Activated T-helper 1 cell treated with anti-CD3 and anti-CD28 coated beads, Interleukin-12 subunit alpha, Interleukin-12 subunit beta, Interleukin-2, Interleukin-4 antibody, amounts not matched to agents 30 ng/mL and 10 ng/mL and 1 ng/mL, durations not matched to agents 14 hours and 24 hours and 36 hours (primary cell): ENCODE measurements at places on chromosomes 1 and 21.
A peak's percentile ranks its signal among the peaks of the same experiment; 100 is the strongest.

DNA sequence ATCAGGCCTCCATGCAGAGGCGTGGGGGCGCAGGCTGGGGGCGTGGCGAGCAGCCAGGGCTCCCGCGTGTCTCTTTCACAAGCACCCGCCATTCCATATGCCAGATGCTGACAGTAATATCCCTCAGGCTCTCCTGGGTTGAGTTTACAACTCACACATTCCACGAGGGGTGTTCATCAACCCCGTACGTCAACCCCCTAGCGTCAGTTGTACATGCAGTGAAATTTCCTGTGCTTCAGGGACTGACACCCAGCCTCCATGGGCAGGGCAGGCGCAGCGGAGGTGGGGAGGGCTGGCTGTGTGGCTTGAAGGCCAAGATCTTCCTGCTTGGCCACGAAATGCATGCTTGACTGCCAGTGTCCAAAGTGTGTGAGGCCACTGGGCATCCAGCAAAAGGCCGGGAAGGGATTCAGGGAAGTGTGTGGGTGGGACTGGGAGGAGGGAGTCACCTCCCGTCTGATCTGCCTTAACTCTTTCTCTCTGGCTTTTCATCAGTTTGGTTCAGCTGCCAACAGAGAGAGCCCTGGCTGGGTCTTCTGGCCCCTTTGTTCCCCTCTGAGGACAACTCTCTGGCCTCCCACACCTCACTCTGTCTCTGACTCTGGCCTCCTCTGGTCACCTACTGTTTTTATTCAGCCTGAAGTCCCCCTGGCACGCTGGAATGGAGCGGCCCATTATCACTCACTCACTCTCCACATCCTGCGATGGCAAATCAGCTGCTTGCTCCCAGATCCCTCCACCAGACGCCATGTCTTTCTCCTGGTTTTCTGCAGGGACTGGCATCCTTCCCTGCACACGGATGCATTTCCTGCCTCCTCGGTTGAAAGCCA, 33.8 kb downstream of the CLIC6 start:
- no peak for DNase-seq

GRCh38 chr1:81689531-81689941, 111.2 kb upstream of the ADGRL2 start:
- no peak for DNase-seq

DNA sequence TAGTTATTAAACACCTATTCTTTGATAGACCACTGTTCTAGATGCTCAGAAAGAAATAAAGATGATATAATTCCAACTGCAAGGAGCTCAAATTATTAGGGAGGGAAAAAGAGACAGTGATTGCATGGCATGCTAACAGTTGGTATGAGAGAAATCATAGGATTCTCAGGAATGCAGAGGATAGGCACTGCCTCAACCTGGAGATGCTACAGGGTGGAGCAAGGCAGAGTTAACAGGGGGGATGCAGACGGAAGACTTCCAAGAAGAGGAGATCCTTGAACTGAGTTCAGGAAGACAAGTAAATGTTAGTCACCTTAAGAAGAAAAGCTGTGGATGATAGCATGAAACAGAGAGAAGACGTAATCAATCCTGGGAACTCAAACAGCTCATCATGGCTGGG, 123.7 kb downstream of the DAB1 start:
- DNase-seq: no peak

GRCh38 chr1:241542199-241542907, 10.2 kb downstream of the KMO start:
- DNase-seq: no peak

- no peak for DNase-seq
Measured at GRCh38 chr1:175232335-175232734, 39.8 kb upstream of the KIAA0040 start.

DNA sequence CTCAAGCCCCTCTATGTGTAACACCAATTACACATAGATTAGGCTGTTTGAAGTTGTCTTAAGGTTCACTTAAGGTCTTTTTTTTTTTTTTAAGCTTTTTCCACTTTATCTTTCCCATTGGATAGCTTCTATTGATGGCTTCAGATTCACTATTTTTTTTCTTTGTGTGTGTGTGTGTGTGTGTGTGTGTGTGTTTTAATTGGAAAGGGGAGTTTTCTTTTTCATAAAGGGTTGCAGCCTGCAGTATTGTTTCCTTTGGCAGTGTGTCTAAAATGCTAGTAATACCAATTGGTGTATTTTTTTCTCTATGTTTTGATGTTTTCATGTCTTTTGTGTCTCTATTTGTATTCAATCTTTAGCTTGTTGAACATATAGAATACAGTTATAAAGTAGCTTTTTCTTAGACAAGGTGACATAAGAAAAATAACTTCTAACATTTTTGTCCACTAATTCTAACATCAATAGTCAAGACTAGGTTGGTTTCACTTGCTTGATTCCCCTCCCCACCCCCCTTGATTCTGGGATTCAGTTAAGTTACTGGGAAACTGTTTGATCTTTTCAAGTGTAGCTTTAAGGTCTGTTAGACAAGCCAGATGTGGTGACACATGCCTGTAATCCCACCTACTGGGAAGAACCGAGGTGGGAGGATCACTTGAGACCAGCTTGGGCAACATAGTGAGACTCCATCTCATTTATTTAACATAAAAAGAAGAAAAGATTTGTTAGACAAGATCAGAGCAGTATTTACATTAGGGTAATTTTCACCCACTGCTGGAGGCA, 21.4 kb downstream of the PRRC2C start:
- DNase-seq: no peak

- no peak for DNase-seq
Measured at GRCh38 chr1:206049919-206050600, 2.9 kb upstream of the RHEX start.

GRCh38 chr1:61435226-61435625, 289.7 kb downstream of the TM2D1 start:
- no peak for DNase-seq

DNA sequence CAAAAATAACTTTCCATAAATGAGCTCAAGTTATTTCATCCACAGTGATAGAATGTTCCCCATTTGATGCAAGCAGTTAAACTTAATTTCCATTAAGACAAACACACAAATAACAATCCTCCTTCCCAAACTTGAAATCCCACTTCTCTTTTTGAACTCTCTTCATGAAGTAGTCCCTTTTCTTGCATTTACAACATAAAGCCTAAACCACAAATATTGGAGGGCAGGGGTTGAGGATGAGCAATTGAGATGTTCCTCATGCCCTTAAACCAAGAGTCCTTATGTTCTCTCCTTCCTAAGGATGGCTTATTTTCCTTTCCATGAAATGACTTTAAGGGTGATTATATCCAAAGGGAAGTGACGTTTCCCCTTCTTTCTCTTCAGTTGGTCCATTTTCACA, 228.8 kb downstream of the DISC1 start:
- DNase-seq: no peak

- DNase-seq: no peak
Measured at GRCh38 chr1:25727088-25727487, 72.9 kb upstream of the SELENON start.

- DNase-seq: no peak
Measured at GRCh38 chr1:61078618-61079295, 3.6 kb upstream of the NFIA start.

GRCh38 chr1:43279161-43279560, 6.2 kb downstream of the C1orf210 start:
- DNase-seq: no peak

DNA sequence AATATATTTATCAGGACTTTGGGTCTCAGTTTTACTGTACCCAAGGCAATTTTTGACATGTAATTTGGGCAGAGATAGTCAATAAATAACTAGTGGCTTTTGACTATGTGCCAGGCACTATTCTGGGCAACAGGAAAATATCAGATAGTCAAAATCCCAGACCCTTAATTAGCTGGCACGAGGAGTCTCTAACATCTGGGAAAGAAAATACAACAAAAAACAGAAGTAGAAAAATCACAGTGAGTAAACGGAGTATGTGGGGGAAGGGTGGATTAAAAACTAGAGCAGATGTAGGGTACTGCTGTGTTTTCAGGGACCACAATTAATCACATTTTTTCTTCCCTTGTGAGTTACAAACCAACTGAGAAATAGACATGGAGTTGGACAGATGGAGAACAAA, 217.8 kb downstream of the NCAM2 start:
- DNase-seq: no peak

- no peak for DNase-seq
Measured at GRCh38 chr1:8065369-8065768, 39.3 kb upstream of the ERRFI1 start.

DNA sequence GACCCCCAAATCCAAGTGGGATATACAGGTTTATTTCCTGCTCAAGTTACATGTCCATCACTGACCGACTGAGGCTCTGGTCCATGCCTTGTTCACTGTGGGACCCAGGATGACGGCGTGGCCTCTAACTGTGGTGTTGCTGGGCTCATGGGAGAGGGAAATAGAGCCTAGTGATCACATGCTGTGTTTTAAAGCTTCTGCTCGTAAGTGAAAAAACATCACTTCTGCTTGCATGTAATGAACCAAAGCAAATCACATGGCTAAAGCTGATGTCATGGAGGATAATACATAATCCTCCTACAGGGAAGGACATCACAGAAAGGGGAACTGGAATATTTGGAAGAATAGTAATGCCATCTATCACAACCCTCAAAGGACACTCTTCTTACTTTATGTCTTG, 107.6 kb downstream of the FASLG start:
- no peak for DNase-seq

DNA sequence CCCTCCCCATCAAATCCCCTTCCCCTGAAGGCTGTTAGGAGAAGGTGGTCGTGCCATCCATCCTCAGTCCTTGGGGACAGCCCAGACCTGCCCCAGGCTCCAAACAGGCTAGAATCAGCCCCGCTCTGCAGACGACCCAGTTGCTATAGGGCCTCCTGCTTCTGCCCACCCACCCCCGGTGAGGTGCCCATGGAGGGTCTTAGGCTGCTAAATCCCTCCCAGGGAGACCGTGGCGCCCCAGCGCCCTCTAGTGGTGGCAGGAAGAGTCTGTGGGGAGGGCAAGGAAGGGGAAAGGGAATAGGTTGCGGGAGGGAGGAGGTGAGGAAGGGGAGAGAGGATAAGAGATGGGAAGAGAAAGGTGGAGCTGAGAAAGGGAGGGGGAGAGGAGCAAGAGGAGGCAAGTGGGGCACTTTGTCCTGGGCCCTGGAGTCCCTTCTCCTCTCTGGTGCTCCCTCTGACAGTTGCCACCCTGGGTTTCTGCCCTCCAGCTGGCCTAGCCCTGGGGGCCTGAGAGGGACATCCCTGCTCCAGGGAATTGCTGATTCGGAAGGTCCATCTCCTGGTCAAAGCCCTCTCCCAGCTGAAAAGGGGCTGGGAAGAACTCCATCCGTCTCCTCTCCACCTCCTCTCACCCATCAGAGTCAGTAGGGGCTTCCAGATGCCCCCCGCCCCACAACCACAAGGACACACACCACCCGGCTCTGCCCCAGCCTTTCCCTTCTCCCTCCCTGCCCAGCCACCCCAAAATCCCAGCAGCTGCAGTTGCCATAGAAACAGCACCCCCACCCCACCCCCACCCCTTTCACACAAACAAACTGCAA, 55.4 kb downstream of the CAMK2N1 start:
- peak; percentile 8 for DNase-seq

DNA sequence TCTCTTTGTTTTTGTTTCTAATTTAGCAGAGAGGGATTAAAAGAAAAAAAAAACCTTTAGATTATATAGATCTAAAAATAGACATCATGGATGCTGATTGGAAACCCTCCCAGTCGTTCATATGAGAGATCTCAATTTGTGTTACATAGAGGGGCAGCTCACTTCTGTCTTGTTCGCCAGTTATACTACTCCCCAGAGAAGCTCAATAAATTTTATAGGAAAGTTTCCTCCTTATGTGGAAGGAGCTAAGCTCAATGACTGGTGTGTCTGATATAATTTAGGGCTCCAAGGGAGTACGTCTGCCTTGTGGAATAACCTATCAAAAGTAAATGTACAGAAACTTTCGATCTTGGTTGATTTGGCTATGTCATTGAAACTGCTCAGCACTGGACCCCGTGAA, 117.6 kb downstream of the PEX14 start:
- DNase-seq: no peak

DNA sequence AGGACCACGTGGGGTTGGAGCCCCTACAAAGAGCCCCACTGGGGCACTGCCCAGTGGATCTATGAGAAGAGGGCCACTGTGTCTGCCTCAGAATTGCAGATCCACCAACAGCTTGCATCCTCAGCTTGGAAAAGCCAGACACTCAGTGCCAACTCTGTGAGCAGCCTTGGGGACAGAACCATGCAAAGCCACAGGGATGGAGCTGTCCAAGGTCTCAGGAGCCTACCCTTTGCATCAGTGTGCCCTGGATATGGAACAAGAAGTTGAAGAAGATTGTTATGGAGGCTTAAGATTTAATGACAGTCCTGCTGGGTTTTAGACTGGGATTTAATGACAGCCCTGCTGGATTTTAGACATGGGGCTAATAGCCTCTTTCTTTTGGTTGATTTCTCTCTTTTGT, 1670.9 kb downstream of the PLA2G4A start:
- no peak for DNase-seq

DNA sequence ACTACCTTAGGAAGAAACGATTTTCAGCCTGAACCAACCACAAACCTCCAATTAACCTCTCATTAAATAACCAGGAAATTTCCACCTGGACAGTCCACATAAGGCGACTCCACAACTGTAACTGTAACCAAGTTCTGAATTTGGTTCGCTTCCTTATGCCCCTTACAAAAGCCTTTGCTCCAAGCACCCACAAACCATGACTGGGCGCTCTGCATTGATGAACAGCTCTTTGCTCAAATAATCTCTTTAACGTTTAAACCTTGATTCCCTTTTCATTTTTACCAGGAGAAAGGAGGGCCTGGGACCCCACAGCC, 38.2 kb upstream of the ZNF124 start:
- no peak for DNase-seq

- no peak for DNase-seq
Measured at GRCh38 chr1:109717729-109718128, 5.7 kb downstream of the GSTM5 start.

- no peak for DNase-seq
Measured at GRCh38 chr1:41856944-41857285, 61.8 kb downstream of the HIVEP3 start.

GRCh38 chr1:219381396-219381795, 207.7 kb downstream of the LYPLAL1 start:
- no peak for DNase-seq

DNA sequence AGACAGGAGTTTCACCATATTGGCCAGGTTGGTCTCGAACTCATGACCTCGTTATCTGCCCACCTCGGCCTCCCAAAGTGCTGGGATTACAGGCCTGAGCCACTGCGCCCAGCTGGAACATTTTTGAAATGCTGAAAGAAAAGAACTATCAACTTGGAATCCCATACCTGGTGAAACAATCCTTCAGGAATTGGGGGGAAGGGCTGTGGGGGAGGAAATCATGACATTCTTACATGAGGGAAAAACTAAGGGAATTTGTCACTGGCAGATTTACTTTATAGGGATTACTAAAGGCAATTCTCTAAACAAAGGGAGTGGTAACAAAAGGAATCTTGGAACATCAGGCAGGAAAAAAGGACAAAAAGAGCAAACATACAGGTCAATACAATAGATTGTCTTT, 25.8 kb downstream of the NDUFS5 start:
- no peak for DNase-seq

- DNase-seq: no peak
Measured at GRCh38 chr1:32816676-32817158, 441 bp downstream of the YARS1 start.

GRCh38 chr1:175132436-175132835, 60.1 kb downstream of the KIAA0040 start:
- no peak for DNase-seq
